ENCODE measurements at places on chromosomes 16 and 17.

DNA sequence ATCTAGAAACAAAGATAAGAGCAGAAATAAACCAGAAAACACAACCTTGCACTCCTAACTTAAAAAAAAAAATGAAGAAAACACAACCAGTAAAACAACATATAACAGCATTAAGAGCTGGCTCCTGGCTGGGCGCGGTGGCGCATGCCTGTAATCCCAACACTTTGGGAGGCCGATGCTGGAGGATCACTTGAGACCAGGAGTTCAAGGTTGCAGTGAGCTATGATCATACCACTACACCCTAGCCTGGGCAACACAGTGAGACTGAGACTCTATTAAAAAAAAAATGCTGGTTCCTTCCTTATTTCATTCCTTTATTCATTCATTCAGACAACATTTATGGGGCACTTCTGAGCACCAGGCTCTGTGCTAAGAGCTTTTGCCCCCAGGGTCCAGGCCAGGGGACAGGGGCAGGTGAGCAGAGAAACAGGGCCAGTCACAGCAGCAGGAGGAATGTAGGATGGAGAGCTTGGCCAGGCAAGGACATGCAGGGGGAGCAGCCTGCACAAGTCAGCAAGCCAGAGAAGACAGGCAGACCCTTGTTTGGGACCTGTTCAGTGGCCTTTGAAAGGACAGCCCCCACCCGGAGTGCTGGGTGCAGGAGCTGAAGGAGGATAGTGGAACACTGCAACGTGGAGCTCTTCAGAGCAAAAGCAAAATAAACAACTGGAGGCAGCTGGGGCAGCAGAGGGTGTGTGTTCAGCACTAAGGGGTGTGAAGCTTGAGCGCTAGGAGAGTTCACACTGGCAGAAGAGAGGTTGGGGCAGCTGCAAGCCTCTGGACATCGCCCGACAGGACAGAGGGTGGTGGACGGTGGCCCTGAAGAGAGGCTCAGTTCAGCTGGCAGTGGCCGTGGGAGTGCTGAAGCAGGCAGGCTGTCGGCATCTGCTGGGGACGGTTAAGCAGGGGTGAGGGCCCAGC, 2.6 kb downstream of the STH start:
- DNase-seq: no peak

GRCh38 chr17:47077576-47077975, 98.5 kb upstream of the RPRML start:
- DNase-seq: no peak

GRCh38 chr16:89150981-89151380, 20.6 kb upstream of the CDH15 start:
- no peak for DNase-seq

GRCh38 chr17:35918665-35919064, 11.9 kb downstream of the RDM1 start:
- DNase-seq: no peak

- no peak for DNase-seq
Measured at GRCh38 chr17:32654324-32654723, 167.5 kb downstream of the CDK5R1 start.

Measured in right renal cortex interstitium (tissue), 3 donors.